Fibroblast of lung (primary cell): ENCODE measurements at places on chromosomes 1 and 21.

GRCh38 chr1:44860331-44860730 lies 17.3 kb upstream of the PTCH2 start:
- DNase-seq, result no peak

- DNase-seq, result peak; percentile 11
Measured at GRCh38 chr1:163361123-163361934, 39.6 kb downstream of the NUF2 start.

DNA sequence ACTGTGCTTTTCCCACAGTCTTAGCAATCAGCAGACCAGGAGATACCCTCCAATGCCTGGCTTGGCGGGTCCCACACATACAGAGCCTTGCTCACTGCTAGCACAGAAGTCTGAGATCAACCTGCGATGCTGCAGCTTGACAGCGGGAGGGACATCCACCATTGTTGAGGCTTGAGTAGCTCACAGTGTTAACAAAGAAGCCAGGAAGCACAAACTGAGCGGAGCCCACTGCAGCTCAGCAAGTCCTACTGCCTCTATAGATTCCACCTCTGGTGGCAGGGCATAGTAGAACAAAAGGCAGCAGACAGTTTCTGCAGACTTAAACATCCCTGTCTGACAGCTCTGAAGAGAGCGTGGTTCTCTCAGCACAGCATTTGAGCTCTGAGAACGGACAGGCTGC lies 33.4 kb downstream of the MNDA start:
- DNase-seq, result no peak

GRCh38 chr1:150149271-150150132 lies at the start of gene PLEKHO1:
TSS of gene PLEKHO1 (plus strand) at chr1:150149916. CDS start at chr1:150150258, 342 bp downstream.
- peak; percentile 81 for DNase-seq

DNA sequence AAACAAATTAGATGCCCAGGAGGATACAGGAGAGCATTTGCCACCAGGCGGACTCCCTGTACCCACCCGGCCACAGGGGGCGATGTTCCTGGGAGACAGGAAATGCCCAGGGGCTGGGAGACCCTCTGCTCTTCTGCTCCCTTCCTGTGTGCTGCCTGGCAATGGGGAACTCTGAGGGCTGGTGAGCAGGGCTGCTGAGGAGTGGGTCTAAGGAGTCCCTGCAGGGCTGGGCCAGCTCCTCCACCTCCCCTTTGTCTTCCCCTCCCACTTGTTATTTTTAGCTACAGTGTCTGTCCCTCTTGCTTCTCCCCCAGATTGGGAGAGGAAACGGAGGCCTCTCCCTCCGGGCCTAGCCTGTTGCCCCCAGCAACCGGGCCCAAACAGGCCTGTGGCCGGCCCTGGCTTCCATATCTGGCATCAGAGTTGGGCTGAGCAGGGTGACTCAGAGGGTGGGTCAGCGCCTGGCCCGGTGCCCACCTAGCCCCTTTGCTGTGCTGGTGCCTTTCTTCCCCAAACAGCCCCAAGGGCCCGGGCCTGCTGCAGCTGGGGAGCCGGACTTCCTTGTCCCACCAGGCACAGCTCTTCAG lies 11.6 kb downstream of the LMNA start:
- DNase-seq, result peak; percentile 98

- DNase-seq, result no peak
Measured at GRCh38 chr1:164360265-164360664, 198.7 kb upstream of the PBX1 start.

- DNase-seq, result peak; percentile 60
Measured at GRCh38 chr1:115428676-115429075, 90.6 kb upstream of the NGF start.

DNA sequence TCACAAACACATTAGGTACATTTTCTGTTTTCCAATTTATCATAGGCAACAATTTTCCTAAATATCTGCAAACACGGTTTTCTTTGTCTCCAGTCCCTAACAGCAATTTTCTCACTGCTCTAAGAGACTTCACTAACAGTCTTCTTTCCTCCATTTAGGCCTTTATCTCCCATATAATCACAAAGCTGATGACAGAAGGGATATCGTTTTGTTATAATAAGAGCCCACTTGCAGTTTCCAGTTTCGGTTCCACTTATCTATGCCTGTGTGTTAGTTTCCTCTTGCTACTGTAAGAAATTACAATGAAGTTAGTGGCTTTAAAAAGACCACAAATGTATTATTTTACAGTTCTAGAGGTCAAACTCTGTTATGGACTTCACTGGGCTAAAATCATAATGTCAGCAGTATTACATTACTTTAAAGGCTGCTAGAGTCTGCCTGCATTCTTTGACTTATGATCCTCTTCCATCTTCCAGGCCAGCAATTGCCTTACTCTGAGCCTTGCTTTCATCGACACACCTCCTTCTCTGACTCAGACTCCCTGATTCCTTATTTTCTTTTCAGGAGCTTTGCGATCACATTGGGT lies 549.3 kb downstream of the NCAM2 start:
- peak; percentile 7 for DNase-seq

DNA sequence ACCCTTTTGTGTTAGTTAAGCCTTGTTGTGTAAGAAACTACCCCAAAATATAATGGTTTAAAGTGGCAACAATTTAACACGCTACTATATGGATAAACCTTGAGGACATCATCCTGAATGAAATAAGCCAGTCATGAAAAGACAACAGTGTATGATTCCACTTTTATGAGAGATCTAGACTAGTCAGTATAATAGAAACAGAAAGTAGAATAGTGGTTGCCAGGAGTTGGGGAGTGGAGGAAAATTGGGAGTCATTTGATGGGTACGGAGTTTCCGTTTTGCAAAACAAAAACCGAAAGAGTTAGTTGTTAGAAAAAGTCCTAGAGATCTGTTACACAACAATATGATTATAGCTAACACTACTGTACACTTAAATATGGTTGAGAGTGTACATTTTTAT lies 16.0 kb upstream of the CHIA start:
- no peak for DNase-seq

- no peak for DNase-seq
Measured at GRCh38 chr1:12249181-12249580, 19.4 kb downstream of the VPS13D start.

GRCh38 chr1:79005945-79006344 lies 585 bp downstream of the ADGRL4 start:
- DNase-seq, result peak; percentile 69

DNA sequence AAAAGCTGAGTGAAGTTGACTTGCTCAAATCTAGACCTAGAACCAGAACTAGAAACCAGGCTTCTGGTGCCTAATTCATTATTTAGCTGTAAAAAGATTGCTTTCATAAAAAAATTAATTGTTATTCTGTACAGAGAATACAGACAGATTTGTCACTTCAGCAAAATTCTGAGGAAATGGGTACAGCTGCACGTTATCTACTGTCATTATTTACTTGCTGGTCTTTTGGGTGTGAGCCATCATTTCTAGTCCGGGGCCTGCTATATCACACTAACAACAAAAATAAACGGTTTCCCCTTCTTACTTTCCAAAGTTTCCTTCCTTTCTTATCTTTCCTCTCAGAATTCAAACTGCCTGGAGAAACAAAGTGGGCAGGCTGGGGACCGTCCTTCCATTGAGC lies 68.3 kb downstream of the PTGER3 start:
- DNase-seq, result no peak

GRCh38 chr1:38013227-38013622 lies 691 bp downstream of the UTP11 start:
- DNase-seq, result peak; percentile 78

DNA sequence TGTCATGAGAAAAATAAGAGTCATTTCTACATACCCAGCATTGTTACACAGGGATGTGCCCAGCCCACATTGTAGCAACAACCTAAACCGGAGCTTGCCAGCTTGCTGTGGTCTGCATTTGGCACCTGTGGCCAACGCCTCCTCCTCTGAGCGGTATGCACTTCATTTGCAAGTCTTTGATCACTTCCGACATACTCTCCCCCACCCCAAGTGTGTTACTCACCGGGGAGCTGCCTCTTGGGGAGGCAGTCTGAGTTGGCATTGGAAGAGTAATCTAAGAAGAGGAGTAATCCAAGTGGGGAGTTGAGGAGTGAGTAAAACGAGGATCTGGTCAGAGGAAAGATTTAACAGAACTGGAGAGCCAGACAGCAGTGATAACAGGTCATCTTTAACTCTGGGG lies 3.8 kb downstream of the BCL9 start:
- DNase-seq, result peak; percentile 99

DNA sequence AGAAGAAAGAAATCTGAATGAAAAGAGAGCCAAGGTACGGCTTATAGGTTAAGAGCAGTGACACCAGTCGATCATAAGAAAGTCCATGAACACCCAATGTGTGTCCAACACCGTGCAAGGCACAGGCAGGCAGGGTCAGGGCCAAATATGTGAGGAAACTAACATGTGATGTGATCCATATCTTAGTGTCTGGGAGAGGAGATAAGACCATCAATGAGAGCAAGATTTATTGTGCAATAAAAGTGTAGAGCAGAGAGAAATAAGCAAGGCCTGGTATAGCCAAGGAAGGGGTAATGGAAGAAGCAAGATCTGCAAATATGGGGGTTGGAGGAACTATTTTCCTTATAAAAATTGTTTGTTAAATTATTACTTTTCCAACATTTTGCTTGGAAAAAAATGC lies 198.8 kb downstream of the CRB1 start:
- no peak for DNase-seq

GRCh38 chr1:89954401-89954800 lies 40.5 kb upstream of the ZNF326 start:
- DNase-seq, result no peak

GRCh38 chr1:151579436-151580225 lies 32.2 kb upstream of the SNX27 start:
- peak; percentile 43 for DNase-seq

GRCh38 chr1:199859491-199859933 lies 168.0 kb upstream of the NR5A2 start:
- DNase-seq, result peak; percentile 79

DNA sequence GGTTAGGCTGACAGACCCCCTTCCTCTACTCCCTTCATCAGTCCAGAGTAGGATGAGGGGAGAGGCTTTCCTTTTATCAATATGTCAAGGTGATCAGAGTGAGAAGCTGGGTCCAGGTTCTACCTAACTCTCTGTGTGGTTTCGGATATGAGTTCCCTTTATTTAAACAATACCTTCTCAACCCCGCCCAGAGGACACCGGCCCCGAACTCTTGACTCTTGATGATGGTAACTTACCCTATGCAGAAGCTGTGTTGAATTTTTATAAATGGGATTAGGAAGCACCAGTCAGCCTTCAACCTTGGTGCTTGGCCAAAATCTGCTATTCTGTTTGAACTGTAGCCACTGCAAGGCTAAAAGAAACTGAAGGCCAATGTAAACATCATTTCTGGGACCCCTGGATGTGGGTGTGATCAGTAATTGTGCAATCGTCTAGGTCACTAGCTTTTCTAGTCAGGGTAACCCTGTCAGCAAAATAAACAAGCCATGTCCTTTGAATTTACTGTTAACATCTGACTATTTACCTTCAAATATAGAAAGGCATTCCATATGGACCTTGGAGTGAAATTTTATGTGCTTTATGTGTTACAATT lies 398.3 kb downstream of the SEC16B start:
- DNase-seq, result peak; percentile 43

DNA sequence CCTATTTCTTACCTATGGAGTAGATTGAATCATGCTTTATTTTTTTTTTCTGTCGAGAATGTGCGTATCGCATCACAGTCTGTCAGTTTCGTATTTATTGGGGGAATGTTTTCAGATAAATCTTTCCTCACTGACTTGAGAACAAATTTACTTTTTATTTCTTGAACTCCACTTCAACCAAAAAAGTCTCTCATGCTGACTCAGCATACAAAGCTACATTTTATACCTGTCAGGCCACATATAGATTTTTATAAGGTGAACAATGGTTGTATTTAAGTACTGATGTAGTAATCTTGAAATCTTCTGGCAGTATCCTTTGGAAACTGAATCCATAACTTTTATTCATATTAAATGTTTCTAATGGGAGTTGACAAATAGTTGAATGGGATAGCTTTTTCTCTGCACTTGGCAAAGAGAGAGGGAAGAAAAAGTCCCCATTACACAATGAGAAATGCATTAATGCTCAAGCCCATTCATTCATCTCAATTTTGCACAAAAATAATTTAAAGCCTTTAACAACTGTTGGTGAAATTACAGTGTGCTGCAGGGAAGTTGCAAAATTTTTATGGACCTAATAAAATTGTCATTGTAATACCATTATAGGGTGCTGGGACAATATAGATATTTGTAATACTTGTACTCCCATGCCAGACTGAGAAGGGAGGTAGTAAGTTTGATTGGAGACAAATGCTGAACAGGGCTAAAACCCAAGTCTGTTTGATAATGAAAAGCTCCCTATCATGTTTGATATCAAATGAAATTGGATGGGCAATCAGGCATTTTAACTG lies 367.6 kb downstream of the HLX start:
- DNase-seq, result no peak

- DNase-seq, result peak; percentile 87
Measured at GRCh38 chr1:243287652-243288051, 31.8 kb downstream of the SDCCAG8 start.

DNA sequence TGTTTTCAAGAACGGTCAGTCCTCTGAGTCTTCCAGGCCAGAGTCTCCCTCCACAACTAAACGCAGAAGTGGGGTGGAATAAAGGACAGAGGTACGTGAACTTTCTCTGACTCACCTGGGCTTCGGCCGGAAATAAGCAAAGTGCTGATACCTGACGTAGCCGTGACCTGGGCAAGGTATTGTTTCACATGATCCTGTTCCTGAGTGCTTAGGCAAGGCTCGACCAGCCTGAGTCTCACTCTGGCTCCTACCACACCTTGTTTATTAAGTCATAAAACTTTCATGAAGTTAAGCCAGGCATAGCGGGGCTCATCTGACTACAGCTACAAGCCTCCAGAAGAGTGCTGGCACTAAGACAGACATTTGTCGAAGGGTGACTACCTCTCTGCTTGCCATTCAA lies 327.5 kb downstream of the SETD4 start:
- DNase-seq, result no peak

DNA sequence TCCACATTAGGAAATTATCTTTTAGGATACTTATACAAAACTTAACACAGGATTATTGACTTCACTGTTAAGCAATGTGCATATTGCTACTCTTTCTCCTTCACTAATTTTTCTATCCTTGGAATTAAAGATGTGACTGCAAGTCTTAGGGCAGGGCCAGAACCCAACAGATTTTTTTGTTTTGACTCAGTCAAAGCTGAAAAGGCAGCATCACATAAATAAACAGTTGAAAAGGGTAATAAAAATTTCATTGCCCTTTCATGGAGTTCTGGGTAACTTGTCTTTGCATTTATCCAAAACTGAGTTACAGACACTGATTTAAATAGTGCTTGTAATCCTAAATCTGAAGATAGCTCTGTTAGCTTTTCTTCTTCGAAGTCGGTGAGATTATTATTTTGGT lies 1.9 kb upstream of the TMEM35B start:
- peak; percentile 26 for DNase-seq

GRCh38 chr1:202965422-202965821 lies 1.6 kb downstream of the CYB5R1 start:
- no peak for DNase-seq

DNA sequence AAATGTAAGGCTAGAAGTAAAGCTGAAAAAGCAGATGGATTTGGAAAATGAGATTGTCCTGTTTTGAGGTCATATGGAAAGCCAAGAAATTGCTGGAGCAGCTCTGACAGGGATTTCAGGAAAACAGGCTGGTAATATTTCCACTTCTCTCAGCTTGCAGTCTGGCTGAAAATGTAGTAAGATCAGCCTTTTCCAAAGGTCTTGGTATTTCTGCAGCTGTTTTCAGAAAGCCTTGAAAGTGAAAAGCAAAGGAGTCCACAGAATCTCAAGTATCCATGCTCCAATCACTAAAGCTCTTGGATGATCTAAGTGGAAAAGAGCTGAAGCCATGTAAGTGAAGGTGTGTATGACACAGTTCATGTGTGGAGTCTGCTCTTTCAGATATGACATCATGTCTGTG lies 41.6 kb upstream of the APOBEC4 start:
- DNase-seq, result no peak

GRCh38 chr1:206774093-206774492 lies 1.8 kb upstream of the IL10 start:
- DNase-seq, result no peak

GRCh38 chr1:53107570-53108322 lies 34.7 kb downstream of the SLC1A7 start:
- DNase-seq, result peak; percentile 74
